GM18507 (cell line): ENCODE measurements at places on chromosomes 4 and X.

DNA sequence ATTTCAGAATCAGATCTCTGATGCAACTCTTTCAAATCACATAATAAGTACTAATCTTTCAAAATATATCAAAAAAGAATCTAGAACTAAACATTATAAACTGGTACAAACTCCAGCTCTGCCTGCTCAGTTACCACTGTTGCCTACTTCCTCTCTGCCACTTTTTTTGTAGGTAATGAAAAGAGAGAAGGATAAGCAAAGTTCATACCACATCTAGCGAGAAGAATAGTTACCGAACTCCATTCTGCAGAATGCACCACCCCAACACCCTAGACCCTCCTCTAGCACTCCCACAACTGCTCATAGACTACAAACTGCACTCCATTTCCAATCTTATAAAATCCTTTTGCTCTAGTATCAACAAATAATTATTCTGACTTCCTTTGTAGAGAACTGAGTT lies 19.7 kb upstream of the LRBA start:
- DNase-seq: no peak

DNA sequence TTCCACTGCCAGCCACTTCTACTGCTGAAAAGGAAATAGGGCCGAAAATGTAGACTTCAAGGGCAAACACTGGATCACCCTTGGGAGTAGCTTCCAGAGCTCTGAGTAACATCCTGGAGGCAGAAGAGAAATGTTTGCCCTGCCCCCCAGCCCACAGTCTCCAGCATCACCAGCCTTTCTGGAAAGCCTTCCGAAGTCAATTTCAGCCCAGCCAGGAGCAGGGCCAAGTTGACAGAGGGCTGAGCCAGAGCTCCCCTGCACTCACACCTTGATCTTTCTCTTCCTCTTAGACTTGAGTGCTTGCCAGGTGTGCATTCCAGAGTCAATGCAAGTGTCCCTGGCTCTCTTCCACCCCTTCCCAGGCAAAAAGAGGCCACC lies 35.2 kb downstream of the SLC25A5 start:
- DNase-seq: no peak

GRCh38 chr4:41507291-41507947 lies 30.5 kb upstream of the LIMCH1 start:
- DNase-seq: no peak

- DNase-seq: no peak
Measured at GRCh38 chrX:148459343-148459742, 41.1 kb upstream of the AFF2 start.

DNA sequence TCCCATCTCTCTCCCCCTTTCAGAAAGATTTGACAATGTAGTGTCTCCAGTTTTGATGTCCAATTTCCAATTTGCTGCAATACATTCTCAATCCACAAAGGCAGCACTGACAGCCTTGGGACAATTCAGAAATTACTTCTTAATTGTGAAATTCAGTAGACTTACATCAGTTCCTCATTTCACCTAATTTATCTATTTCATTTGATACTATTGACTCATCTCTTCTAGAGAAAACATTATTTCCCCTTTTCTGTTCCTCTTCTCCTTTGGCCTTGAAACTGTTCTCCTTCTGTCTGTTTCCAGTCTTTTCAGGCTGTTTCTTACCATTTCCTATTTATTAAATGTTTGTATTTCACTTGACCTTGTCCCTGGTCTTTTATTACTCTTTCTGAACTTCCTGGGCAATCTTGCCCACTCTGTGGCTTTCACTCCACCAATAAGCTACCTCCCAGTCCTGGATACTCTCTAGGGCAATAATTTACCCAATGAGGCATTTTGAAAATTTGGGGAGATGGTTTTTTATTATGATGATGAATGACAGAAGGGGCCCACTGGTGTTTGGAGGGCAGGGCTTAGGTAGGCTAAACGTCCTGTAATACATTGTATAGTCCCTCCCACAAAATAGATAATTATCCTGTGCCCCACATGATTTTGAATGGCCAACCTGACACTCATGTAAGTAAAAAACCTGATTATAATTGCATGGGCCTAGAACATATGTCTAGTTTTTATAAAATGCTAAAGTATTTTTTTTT lies 498.0 kb upstream of the BOD1L1 start:
- DNase-seq: peak; percentile 1

- no peak for DNase-seq
Measured at GRCh38 chrX:152937236-152937635, 39.4 kb downstream of the ZNF185 start.

GRCh38 chr4:127558489-127559407 lies 74.0 kb upstream of the INTU start:
- no peak for DNase-seq

- no peak for DNase-seq
Measured at GRCh38 chrX:70226048-70226447, 8.4 kb upstream of the AWAT1 start.

GRCh38 chrX:13778916-13779315 lies 38.0 kb downstream of the GPM6B start:
- no peak for DNase-seq

DNA sequence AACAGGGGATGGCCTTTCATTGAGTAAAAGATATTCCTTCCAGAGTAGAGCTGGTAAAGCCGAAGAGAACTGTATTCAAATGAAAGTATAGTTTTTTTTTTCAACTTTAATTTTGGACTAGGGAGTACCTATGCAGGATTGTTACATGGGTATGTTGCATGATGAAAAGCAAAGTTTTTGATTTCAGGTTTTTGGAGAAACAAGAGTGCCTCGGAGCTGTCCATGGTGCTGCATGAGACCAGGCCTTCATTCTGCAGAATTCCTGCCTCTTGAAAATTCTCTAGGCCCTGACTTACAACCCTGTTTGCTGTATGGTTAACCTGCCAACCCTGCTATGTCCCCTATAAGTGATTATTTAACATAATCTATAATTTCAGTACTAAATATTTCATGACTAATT lies 1065.7 kb upstream of the FTHL17 start:
- DNase-seq: no peak

DNA sequence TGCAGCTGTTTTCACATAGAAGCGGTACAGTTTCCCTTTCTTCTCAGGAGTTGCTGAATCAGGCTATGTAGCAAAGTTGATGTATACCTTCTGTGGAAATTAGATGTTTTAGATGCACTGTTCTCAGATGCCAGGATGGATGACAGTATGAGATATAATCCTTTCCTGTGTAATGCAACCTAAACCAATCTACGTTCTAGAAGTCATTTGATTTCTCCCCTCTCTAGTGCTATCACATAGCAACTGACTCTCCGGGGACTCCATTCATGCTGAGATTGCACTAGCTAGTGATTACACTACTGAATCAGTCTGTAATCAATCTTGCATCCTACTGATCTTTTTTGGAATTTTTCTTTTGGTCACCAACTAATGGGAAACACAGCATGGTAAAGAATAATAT lies 1881.7 kb downstream of the PCDH7 start:
- DNase-seq: no peak

- DNase-seq: no peak
Measured at GRCh38 chrX:18951032-18951431, 32.9 kb downstream of the PHKA2 start.

GRCh38 chr4:109998867-109999584 lies 86.3 kb downstream of the EGF start:
- peak; percentile 33 for DNase-seq

DNA sequence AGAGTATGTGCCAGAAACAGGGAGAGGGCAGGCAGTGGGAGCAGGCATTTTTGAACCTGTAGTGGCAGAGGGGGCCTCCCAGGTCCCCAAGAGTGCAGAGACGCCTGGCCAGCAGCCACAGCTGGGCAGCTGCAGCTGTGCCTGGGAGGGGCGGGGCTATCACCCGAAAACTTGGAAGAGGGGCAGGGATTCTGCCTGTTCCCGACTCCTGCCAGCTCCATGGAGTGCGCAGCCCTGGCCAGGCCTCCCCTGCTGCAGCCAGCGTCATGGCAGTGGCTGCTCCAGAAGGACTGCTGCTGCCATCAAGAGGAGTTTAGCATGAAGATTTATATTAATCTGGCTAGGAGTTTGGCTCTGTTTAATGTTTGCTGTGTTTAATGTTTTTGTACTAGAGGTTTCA lies 532.1 kb upstream of the PITX2 start:
- no peak for DNase-seq

DNA sequence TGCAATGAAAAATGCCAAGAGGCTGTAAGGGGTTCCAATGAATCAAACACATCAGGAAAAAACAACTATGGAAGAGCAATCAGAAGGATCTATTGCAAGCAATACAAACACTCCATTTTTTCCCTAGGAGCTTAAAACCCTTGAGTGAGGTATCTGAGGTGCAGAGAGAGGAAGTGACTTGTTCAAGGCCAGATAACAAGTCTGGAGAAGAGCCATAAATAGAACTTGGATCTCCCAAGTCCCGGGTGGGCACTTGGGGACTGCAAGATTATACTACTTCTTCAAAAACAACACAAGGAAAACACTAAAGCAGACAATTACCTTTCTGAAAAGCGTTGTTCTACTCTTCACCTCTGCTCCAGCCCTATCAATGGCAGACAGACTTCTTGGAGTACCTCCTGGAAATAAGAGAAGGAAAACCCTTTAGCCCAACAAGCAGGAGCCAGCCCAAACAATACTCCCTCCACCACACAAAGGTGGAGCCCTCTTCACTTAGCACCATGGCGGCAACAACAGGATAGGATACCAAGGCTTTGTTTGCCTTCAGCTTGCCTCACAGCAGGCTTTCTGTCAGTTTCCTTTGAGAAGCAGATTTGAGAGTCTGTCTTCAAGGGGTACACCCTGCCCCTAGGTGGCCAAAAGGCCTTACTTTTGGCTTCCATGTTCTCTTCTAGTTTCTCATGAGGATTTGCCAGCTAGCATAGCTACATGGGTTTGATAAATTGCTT lies 26.0 kb downstream of the AIFM1 start:
- no peak for DNase-seq

GRCh38 chr4:23966725-23967124 lies 76.9 kb upstream of the PPARGC1A start:
- no peak for DNase-seq

DNA sequence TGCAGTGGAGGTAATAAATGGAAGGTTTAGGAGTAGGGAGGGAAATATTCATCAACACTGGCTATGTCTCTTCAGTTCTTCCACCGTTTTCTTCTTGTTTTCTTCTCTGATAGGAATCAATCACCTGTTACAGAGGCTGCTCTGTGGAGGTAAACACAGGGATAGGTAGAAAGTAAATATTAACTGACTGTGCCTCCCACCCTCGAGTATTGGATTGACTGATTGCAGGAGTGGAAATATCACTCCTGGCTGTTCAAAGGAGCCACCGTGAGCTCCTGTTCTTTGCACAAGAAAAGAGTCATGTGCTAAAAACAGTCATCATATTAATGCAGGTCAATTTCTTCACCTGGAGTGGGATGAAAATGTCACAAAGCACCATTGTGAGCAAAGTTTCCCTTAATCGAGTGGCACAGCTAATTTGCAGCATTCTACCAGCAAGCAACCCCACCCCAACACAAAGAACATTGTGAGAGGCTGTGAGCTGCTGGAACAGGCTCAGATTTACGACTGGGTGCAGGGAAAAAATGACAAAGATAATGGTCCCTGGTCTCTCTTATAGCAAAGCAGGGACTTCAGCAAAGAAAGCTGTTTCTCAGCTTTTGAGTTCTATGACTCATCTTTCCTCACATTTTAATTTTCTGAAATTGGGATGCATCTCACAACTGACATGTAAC lies 113.7 kb upstream of the TSPAN5 start:
- DNase-seq: no peak

DNA sequence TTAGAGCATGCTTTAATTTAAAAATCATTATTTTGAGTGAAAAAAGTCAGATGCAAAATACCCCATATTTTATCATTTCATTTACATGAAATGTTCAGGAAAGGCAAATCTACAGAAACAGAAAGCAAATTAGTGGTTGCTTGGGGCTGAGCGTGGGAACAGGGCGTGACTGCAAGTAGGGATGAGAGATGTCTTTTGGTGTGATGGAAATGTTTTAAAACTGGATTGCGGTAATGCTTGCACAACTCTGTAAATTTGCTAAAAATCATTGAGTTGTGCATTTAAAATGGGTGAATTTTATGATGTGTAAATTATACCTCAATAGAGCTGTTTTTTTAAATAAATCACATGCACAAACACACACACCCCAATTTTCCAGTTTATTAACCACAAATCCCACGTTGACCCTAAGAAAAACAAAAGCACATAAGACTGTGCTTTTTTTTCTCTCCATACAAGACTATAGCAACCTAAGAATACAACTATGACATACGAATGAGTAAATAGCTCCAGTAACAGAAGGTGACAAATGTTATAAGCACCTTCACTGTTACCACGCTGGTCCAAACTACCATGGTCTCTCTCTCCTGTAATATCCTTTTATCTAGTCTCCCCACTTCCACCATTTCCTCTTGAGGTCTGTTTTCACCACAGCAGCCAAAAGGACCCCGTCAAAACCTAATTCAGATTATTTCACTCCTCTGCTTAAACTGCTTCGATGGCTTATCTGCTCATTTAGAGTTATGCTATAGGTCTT lies 37.2 kb downstream of the FRMD7 start:
- DNase-seq: no peak
